ENCODE measurements at places on chromosomes 3 and 15.
A peak's percentile ranks its signal among the peaks of the same experiment; 100 is the strongest.

- DNase-seq = no peak
Observed at GRCh38 chr3:151501171-151501922, 40.5 kb upstream of the IGSF10 start.

GRCh38 chr3:121696186-121696585, 35.5 kb upstream of the HCLS1 start:
- DNase-seq = no peak

DNA sequence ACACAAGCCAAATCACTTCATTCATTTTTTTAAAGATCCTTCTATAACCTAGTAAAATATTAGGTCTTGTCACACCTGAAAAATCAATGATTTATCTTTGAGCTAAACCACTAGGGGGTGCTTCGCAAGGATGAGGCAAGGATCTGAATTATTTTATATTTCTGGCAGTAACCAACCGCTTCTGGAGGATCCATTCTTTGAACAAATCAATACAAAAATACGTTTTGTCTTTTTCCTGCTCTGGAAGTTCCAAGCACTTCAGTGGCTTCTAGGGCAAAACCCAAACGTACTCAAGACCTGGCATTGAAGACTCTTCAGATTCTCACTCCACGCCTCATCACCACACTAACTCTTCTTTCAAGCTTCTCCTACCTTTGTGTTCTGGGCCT, 486 bp downstream of the LSG1 start:
- no peak for DNase-seq

GRCh38 chr15:78205856-78206255, 28.5 kb downstream of the ACSBG1 start:
- peak; percentile 30 for DNase-seq

- peak; percentile 69 for DNase-seq
Observed at GRCh38 chr3:23810343-23811184, 4.8 kb downstream of the UBE2E1 start.

DNA sequence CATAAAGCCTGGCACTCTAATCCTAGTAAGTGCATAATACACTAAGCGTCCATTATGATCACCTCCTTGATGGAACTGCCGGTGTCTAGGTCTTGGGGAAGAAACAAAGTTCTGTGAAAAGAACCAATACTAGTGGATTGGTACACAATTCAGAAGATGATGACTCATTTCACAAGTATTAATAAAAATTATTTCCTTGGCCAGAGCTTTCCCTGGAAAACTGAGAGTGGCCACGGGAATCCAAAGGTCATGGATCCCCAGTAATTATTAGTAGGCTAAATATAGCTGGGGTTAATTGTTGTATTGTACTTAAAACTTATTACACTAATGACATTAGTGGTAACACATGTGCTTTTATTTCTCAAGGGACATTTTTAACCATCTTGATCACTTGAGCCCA, 808.0 kb upstream of the NR2F2 start:
- no peak for DNase-seq

- DNase-seq = no peak
Observed at GRCh38 chr3:151765685-151766084, 32.0 kb downstream of the AADACL2 start.

- DNase-seq = no peak
Observed at GRCh38 chr3:21036888-21037287, 714.1 kb downstream of the ZNF385D start.

GRCh38 chr3:194906970-194907629, 221.4 kb downstream of the FAM43A start:
- DNase-seq = no peak

DNA sequence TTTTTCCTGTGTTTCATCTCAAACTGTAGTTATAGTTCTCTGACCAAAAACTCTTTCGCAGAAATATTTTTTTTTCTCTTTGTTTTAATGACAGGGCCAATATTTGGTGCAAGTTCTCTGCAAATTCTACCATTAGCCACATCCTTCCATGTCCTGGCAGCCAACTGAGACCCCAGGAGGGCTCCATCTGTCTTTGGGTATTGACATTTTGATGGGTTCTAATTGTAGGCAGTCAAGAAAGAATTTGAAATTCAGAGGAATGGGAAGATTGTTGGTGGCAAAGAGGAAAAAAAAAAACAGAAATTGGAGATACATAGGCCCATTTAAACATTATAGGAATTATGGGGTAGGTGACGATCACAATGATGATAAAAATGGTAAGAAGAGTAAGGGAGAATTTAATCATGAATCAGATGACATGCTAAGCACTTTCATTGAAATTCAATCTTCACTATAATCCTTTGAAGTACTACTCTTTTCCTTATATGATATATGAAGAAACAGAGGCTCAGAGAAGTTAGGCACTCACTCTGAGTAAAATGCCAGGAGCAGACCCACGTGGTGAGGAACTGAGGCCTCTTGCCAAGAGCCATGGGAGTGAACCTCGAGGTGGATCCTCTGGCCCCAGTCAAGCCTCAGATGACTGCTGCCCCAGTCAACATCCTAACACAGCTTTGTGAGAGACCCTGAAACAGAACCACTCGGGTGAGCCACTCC, 151.4 kb downstream of the PDZRN3 start:
- DNase-seq = no peak

- DNase-seq = no peak
Observed at GRCh38 chr3:136860541-136860940, 1.5 kb upstream of the NCK1 start.

- no peak for DNase-seq
Observed at GRCh38 chr3:47113669-47114365, 50.1 kb downstream of the SETD2 start.

- no peak for DNase-seq
Observed at GRCh38 chr3:169390271-169390670, 273.2 kb downstream of the MECOM start.

DNA sequence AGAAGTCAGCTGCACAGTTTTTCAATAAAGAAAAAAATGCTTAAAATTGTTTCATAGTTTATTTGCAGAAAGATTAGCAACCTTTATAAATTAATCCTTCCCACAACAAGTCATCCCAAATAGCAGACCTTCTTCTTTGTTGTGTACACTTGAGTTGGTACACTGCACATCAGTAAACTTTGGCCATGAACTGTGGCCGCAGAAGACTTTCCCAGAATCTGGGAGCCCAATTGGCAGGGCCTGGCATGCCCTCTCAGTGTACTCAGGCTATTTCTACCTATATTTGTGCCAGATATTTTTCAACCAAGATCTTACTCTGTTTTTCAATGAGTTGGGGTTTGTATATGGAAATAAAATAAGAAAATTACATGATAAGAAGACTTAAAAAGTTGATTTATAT, 133.1 kb downstream of the DIPK2A start:
- no peak for DNase-seq

DNA sequence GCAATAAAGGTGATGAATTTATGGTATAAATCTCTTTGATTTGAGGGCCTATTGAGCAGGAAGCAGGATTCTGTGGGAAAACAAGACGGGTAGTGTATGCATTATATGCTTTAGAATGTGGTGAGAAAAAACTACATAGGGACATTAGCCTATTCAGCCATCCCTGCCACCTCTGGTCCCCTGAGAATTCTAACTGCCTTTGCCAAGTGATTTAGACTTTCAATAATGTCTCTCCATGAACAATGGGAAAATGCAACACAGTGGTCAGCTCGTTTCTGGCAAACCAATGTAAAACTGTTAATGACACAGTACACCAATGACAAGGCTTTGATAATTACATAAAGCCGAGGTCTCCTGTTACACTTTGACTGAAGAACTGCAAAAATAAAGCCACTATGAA, 314.7 kb upstream of the CNTN4 start:
- DNase-seq = no peak

DNA sequence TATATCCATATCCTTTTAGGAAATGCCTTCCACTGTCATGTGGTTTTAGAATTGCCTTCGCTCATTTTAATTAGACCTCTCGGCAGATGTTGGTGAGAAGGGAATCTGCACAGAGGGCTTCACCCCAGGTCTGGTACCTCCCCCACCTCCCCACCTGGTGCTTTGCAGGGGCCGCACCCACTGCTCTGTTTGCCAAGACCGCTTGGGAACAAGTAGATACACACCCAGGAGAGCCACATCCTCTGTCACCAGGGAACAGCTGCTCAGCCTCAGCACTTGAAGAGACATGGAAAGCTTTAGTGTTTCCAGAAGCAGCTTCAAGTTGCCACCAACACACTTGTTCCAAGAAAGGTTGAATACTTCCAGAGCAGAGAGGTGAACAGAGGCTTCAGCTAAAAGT, 21.8 kb downstream of the LRRC31 start:
- no peak for DNase-seq

DNA sequence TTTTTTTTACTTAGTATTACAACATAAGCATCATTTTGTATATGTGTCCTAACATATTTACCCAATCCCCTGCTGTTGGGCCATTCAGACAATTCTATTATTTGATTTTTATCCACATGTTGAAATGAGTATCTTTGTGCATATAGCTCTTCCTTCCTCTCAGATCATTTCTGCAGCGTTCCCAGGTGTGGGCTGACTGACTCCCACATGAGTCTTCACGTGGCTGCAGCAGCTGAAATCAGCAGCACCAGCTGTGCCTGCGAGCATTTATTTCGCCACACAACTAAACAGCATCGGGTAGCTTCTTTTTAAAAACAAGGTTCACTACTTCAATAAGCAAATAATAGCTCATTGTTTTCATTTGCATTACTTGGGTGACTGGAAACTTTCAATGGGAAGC, 44.5 kb upstream of the PDE8A start:
- no peak for DNase-seq

DNA sequence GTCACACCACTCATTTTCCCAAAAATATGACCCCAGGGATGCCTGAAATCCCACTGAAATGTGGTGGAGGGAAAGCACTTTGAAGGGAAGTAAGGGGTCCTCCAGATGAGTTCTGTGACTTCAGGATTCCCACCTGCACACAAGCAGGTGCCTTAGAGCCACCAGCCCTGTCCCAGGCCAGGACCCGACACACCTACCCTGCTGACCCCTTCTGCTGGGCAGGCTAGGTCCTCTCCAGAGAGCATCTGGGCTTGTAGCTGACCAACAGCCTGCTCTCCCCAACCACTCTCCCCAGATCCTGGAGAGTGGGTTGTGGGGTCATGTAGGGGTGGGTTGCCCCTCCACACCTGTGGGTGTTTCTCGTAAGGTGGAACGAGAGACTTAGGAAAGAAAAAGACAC, 14.9 kb upstream of the CILP start:
- DNase-seq = no peak

DNA sequence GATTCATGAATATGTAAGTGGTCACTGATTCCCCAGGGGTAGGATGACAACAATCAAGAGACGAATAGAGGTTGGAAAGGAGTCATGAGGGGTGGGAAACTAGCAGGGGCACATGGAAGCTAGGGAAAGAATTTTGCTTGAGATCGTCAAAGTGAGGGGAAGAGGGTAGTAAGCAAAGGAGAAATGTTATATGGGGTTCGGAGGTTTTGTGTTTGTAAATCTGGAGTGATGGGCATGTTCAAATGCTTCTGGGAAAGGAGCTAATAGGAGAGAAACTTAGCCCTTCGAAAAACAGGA, 7.9 kb downstream of the RPL14 start:
- no peak for DNase-seq

GRCh38 chr15:99502661-99503060, 63.1 kb upstream of the MEF2A start:
- no peak for DNase-seq

GRCh38 chr15:58932710-58933280, 684 bp downstream of the SLTM start:
- no peak for DNase-seq

DNA sequence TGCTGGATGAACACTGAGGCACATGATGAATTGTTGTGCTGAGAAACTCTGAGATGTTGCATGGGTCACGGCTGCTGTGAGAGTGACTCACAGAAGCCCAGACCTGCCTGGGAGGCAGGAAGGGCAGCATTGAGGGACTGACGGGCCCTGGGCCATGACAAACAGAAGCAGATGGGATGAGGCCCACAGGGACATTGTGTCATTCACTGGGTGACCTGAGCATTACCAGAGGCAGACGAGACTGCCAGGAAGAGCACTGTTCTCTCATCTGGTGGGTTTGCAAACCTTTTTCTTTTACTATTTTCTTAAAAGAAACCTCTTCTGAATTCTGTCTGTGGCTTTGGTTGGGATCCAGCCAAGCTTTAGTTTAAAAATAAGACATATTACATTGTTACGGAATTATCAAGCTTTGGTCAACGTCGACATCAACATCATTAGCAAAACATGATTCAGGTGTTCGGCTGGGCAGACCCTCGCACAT, 67.8 kb downstream of the BDH1 start:
- DNase-seq = no peak

DNA sequence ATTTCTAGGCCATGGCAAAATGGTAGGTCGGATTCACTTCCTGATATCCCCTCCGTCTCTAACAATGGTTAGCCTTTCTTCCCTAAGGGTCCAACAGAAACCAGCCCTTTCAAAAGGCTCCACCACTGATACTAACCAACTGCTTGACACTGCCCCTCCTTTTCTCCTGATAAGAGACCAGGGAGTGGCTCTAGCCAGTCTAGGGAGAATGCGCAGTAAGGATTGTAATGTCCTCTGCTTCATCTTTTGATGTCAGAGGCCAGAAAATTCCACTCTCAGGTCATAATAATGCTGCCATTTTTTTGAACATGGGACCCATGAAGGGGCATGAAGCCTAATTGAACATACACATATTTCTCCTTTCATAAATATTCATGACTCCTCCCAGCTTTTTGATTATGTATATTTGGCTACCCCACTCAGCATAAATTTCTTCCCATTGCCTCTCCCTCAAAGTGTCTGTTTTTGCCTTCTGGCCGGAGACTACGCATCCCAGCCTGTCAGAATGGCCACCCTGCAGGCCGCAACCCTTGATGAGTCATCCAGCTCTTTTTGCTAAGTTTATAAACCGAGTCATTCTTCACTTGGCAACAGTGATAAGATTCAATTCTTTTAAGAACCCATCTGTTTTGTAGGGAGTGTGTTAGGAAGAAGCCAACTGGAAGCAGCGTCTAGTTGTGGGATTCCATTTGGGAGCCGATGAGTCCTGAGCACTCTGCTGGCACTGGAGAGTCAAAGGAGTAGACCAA, 189.0 kb upstream of the MCTP2 start:
- no peak for DNase-seq

GRCh38 chr3:41574900-41575299, 375.6 kb downstream of the CTNNB1 start:
- no peak for DNase-seq
